ENCODE measurements at places on chromosomes 2 and 18.

GRCh38 chr2:48948400-48949125 is 193.0 kb upstream of the LHCGR start:
- no peak for DNase-seq

- DNase-seq: no peak
Observed at GRCh38 chr18:27769152-27769551, 407.8 kb downstream of the CDH2 start.

DNA sequence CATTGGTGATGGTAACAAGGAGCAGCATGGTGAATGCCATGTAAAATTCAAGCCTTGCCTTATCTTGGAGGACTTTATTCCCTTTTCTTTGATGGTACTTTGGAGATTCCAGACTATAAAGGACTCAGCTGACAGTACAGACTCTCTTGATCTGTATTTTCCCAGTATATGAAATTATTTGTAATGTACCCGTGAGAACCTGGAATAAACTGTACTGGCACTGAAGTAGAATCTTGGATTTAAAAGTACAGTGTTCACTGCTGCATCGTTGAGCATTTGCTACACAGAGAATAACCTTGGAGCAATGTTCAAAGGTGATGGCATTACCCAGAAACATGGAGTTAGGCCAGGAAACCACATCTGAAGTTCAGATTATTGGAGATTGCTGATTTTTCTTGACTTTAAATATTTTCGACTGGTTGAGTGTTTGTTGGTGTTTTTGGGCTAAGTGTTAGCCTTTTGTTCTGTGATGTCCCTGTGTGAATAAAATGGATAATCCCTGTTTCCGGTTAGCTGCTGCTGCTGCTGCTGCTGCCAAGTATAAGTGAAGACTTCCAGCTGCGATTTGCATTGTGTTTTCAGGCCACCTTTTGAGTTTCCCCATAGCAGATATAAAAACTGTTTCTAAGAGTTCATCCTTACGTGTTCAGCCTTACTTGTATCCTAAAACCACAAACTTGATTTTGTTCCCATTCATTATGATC is 122.0 kb downstream of the SPTBN1 start:
- DNase-seq: no peak

DNA sequence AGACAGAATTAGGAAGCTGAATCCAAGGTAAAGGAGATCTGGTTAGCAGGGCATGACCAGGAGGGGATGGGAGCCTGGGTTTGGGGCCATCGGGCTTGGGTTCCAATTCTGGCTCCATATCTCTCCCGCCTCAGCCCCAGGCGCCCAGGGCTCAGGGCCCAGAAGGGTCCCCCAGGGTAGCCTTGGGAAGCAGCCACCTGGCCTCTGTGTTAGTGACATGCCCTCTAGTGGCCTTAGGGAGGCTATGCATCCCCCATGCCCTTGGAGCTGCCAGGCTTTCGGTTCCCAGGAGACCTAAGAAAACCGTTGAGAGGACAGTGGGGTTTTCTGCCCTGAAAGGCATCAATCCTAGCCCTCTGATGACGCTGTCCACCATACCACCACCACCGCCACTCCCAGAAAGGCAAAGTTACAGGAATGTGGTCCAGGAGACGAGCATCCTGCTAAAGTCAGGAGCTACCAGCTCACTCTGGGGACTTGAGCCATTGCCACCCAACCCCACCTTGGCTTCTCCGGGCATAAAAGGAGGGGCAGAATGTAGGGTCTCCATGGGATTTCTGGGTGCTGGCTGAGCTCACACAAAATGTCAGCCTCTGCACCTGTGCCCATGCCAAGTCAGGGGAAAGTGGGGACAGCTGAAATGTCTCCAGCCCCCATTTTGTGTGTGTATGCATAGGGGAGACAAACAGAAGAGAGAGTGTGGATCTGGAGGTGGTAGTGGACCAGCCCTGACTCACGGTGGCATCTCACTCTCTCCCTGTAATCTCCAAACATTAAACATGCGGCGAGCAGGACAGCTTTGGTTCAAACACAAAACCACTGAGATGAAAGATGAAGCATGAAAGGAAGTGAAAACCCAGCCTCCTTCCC is 56.5 kb downstream of the EMX1 start:
- DNase-seq: no peak

DNA sequence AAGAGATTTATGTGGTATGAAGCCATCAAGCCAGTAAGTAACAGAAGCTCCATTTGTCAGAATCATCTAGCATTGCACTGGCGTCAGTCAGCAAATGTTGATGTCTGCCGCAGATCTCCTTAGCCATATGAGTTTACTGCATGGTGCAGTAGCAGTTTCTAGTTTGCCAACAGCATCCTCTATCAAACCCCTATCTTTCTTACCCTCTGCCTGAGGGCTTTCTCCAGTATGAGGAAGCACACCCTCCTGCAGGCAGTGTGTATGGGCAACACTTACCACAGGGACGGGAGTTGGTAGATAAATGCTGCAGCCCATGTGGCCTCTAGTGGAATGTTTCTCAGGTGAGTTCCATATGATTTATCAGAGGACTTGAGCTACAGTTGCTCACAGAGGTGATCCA is 63.7 kb downstream of the EFEMP1 start:
- no peak for DNase-seq

DNA sequence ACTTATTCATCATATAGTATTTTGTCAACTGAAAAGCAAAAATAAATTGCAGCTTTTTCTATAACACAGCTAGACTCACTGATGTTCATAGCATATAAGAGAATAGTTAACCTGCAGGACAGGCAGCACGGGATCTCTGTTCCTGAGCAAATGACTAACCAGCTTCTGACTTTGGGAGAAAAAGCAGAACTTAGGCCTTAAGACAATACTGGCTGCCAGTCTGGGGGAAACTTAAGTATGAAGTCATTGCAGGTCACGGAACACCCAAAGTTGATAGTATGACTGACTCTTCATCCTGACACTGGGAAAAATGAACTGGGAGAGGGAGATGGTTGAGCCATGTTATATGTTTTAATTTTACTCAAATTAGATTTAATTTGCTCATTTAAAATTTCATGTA is 113.0 kb downstream of the DPP4 start:
- no peak for DNase-seq

DNA sequence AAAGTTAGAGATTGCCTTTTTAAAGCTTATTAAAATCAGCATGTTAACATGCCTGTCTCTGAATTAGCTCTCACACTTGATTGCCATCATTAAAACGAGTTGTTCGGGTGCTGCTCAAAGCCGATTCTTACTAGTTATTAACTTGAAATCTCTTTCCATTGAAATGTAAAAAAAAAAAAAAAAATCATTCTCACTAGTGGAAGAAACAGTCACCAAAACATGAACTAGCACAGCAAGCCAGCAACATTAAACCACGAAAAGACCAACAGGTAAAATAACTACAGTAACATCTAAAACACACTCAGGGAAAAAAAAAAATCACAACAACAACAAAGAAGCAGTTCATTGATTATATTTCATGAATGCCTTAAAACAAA is 264.5 kb downstream of the MEIS1 start:
- DNase-seq: no peak

DNA sequence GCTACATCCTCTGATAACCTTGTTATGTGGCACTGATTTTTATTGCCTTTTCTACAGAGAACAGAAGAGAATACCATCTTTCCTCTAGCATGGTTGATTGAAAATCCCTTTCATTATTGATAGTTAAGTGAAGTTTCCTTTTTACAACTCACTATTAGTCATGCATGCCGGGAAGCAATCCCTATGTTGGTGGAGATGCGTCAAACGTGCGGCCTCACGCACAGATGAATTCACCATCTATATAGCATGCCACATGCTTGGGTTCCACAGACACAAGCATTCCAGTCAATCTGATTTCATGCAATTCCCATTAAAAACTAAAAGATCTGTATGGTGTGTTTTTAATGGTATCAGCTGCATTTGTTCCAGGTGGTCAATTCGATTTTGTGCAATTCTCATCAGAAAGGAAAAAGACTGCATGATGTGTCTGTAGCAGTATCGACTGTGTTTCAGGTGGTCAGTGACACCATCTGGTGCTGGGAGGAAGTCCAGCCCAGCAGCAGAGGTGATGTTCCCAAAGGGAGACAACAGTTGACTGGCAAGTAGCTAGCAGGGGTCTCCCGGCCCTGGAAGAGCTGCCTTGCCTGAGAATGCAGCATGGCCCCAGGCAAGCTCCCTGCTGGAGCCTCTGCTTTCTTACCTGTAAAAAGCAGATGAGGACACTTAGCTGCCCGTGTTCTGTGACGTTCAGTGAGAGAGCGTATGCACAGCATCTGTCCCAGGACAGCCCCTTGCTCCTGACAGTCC is 151.3 kb upstream of the NCK2 start:
- DNase-seq: no peak

GRCh38 chr2:223943561-223944008 is 1.6 kb downstream of the WDFY1 start:
- DNase-seq: no peak

GRCh38 chr2:204545861-204546735 is 823 bp downstream of the PARD3B start:
- no peak for DNase-seq

DNA sequence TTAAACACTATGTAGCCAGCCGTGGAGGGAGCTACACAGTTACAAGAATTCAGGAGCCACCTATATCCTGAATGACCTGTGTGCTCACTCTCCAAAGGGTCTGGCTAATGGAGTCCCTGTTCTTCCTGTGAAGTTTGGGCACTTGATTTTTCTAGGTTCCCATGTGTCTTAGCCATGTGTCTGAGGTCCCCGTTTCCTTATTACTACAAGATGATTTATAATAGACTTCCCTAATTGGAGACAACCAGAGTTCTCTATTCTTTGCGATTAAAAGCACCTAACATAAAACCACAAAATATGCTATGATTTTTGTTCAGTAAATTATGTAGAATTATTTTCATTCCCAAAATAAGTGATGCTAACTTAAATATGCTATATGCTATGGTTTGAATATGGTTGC is 83.4 kb downstream of the PDK1 start:
- DNase-seq: no peak

DNA sequence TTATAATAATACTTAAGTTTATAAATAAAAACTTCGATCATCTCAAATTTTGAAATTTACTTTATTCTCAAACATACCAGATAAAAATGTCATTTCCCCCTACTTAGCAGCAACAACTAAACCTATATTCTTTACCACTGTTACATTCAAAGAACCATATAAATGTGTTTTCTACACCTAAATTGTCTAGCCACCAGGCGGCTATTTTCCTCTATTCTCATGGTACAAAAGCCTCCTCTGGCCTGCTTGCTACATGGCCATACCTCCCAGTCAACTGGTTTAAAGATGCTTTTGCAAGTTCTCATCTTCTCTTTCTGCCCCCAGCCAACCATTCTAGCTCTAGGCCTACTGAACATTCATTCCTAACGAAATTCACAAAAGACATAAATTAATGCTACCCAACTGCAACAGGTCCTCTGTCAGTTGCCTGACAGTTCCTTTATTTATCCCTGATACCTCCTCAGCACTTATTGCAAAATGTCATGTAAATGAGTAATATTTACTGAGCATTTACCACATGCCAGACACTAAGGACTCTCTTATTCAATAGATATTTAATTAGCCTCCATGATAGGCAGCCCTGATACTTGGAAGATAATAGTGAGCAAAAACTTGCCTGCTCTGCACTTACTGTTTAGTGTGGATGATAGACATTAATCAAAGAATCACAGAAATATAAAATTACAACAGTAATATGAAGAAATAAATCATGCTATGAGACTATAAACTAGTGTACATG is 5.0 kb downstream of the C1D start:
- no peak for DNase-seq

DNA sequence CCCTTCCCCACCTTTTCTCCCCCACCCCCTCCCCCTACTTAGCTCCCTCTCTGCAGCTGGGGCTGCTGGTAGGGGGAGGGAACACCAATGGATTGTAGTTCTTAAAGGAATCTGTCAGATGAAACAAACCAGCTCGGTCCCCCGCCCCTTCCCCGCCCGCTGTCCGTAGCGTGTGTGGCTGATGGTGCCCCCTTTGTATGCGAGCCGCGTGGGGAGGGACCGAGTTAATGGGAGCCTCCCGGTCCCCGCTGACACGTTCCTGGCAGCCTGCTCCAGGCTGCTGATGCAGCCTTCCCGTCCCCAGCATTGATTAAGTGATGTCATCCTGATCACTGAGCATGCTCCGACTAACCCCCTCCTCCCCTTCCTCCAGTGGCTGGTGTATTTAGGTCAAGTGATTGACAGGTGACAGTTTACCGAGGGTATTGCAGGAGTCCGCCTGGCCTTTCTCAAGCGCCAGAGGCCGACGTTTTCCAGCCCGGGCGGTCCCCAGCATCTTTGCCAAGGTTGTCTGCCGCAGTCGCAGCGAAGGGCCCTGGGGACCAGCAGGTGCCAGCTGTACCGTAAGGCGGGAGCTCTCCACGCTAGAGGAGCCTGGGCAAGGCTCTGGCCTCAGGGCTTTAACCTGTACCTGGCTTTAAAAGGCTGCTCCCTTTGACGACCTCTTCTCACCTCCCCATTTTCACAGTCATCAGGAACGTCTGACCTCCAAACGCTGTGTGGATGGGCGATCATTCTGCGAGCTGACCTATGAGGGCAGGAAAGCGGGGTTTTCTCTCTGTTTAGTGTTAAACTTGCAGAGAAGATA is 1.8 kb downstream of the KIF5C start:
- peak; percentile 30 for DNase-seq

DNA sequence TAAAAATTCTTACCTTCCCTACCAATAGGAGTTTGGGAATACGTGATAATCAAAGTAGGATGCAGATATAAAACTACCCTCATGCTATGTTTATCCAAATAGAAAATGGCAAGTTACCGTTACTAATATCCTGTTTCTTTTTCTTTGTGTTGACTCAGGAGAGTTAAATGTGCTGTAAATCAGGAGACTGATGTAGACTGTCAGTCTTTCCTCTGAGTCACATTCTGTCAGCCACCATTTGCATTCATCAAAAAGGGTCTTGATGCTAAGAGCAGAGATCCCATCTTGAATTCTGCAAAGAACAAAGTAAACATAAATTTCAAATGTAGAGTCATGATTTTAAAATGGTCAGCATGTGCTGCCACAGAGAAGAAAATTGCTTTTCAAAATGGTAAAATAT is 712.8 kb downstream of the SOCS6 start:
- DNase-seq: no peak

GRCh38 chr2:197208841-197209240 is 101.7 kb downstream of the ANKRD44 start:
- no peak for DNase-seq

DNA sequence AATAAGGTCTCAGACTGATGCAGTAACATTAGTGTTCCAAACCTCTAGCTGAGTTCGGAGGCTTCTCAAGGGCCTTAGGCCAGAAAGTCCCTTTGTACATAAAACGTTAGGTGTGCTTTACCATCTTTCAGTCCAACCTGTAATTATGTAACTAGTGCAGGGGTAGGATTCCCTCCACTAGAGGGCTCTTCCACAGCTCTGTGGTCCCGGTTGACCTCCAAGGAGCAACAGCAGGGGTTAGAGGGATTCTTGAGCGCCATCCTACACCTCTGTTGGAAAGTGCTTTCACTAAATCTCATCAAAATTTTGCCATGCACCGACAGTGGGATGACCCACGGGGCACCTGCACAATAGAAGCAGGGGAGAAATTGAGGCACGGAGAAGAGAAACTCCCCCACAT is 155.8 kb upstream of the LRP1B start:
- DNase-seq: no peak
